ENCODE measurements at places on chromosomes 4 and X.

DNA sequence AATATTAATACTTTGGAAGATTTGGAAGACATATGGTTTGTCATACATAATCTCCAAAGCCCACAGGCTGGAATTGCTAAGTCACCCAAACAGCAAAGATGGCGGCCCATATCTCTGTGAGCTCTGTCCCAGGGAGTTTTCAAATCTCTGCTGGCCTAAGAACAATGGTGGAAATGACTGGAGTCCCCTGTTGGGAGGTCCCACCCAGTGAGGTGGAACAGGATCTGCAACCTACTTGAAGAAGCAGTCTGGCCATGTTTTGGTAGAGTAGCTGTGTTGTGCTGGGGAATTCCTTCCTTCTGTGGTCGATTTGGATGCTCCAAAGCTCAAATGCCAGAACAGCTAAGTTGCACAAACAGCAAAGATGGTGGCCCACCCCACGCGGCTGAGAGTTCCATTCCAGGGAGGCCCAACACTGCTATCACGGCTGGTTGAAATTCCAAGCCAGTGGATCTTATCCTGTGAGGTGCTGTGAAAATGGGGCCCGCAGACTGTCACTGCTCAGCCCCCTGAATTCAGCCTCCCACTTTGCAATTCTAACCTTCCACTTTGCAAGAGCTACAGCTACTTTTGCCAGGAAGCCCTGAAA, 3.2 kb upstream of the UGT2B7 start:
- no peak for DNase-seq

DNA sequence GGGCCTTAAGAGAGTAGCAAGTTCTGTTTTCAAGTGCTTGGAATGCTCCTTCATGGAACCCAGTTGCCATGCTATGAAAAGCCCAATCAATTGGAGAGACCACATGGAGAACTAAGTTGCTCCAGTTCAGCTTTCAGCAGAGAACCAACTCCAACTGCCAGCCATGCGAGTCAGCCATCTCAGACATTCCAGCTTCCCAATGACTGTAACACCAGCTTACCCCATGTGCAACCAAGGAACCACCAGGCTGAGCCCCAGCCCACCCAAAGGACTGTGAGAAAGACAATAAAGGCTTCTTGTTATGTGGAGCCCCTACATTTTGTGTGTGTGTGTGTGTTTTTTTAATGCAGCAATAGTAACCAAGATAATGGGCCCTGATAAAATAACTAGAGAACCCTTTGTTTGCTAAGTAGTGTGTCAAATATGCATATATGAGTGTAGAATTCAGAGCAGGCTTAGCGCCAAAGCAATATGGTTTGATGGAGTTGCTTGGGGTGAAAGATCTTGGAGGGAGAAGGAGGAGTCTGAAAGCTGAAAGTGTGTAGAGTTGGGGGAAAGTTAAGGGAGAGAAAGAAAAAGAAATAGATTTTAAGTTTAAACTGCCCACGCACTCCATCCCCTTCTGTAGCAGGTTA, 35.0 kb upstream of the CCKAR start:
- DNase-seq = no peak

GRCh38 chrX:22406201-22406737, 133.6 kb downstream of the CBLL2 start:
- DNase-seq = no peak

GRCh38 chrX:64842492-64842891, 133.8 kb downstream of the ZC4H2 start:
- DNase-seq = no peak

GRCh38 chrX:10095698-10096432, 60.9 kb upstream of the CLCN4 start:
- no peak for DNase-seq

DNA sequence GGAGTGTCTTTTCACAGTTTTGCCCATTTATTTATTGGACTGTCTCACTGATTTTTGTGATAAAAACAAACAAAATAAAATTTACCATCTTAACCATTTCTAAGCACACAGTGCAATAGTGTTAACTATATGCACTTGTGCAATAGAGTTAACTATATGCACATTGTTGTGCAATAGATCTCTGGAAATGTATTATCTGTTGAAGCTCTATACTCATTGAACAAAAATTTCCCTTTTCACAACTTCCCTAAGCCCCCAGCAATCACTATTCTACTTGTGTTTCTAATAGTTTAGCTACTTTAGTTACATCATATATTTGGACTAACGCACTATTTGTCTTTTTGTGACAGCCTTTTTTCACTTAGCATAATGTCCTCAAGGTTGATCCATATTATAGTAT, 59.7 kb upstream of the BEX4 start:
- DNase-seq = no peak

All from effector memory CD4-positive, alpha-beta T cell (primary cell).